ENCODE measurements at places on chromosomes 3 and 15. TPM values are rescaled to one million over a fixed set of nuclear protein-coding genes. Genes with fewer than 3 reads are reported as not detected.

DNA sequence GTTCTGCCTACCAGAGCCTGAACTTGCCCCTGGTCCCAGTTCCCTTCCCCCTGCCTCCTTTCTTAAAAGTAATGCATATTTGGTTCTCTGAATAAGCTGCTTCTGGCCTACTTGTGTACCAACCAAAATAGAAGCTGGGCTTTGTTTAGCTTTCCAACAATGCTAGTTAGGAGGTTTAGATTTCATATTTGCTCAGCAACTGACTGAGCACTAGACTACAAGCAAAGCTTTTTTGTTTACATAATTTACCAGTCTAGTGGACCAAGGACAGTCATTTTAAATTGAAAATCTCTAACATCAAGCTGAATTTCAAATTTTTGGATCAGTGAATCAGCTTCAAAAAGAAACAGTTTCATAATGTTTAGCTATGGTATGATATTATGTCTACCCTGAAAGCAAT is 331.2 kb downstream of the ULK4 start:
- no peak for DNase-seq

DNA sequence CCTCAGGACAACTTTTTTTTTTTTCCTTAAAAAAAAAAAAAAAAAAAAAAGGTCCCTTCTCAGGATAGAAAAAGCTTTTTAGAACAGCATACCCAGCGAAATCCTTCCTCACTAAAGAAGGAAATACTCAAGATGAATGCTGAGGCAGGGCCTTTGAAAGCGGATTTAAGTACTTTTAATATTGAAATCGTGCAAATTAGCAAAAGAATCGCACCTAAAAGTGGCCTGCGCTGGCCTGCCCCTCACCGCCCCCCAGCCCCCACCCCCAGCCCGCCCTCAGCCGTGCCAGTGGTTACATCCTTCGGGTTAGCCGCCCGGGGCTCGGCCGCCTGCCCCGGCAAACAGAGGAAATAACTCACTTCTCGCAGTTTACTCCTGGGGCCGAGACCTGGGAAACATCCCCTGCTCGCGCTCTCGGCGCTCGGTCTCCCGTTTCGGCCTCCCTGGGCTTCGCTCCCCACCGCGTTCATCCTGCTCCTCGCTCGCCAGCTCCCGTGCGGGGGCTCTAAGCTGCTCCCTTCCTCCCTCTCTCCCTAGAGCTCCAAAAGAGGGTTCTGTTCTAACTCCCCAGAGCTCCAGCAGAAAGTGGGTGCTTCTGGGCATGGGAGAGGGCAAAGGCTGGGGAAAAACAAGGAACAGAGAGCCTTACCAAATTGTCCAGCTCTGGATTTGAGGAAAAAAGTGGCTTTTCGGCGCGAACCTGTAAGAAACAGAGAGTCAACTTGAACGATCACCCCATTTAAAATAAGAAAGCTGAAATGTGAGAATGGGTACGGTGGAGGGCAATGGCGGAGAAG is 5.2 kb downstream of the MEIS2 start:
- no peak for DNase-seq

GRCh38 chr3:142507241-142507640 is 59.4 kb upstream of the XRN1 start:
- no peak for DNase-seq

- DNase-seq = peak; percentile 62
These were observed 27.6 kb downstream of the TBC1D2B start for GRCh38 chr15:78049691-78050440.

- DNase-seq = no peak
These were observed 81.8 kb downstream of the TP63 start for GRCh38 chr3:189712906-189713483.

GRCh38 chr15:85485956-85486567 is 105.7 kb downstream of the AKAP13 start:
- no peak for DNase-seq

DNA sequence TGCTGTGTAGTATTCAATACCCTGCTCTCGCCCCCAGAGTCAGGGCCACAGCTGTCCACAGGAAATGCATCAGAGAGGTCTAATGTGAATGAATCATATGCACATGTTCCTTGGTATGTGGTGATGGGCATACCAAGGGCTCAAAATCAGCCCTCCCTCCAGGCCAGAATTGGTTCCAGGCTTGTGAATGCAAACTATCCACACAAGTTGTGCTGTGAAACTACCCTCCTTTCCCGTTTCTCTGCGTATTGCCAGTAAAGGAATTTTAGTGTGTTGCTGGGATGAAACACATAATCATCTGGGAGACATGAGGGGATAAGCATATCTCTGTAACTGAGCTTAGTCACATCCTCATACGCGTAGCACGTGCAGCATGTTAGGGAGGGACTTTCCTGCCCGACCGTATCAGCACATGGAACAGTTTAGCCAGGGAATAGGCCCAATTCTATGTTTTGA is 9.2 kb upstream of the MME start:
- DNase-seq = no peak

- no peak for DNase-seq
These were observed 108.9 kb upstream of the BNIP2 start for GRCh38 chr15:59797756-59798604.

GRCh38 chr15:72227192-72227586 is 3.8 kb downstream of the PKM start:
- DNase-seq = peak; percentile 65

DNA sequence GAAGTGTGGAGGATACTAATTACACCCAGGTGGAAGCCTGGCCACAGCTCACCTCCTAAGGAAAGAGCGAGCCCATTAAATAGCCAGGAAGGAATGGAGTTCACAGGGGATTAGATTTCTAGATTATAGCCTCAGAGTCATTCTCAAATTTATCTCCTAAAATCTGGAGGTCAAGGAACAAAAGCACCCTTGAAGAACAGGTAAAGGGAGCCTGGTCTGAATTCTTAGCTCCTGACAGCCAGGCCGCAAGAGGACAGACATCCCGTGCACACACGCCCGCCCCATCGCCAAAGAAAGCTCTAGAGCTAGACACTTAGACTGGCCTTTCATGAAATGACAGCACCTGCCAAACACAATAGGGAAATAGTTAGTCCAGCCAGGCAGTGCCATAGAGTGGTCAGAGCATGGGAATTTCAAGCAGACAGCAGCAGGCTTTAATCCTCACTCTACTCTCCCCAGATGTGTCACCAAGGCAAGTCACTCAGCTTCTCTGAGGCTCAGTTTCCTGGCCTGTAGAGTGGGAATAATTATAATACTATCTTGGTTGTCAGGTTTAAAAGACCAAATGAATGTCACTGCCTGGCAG is 59.2 kb downstream of the LIPC start:
- DNase-seq = peak; percentile 0

The KNL1 gene
- total RNA-seq = 6.6 TPM

The LRRC3B gene
- total RNA-seq = not detected

GRCh38 chr15:95734422-95735316 is 595.8 kb upstream of the NR2F2 start:
- no peak for DNase-seq

DNA sequence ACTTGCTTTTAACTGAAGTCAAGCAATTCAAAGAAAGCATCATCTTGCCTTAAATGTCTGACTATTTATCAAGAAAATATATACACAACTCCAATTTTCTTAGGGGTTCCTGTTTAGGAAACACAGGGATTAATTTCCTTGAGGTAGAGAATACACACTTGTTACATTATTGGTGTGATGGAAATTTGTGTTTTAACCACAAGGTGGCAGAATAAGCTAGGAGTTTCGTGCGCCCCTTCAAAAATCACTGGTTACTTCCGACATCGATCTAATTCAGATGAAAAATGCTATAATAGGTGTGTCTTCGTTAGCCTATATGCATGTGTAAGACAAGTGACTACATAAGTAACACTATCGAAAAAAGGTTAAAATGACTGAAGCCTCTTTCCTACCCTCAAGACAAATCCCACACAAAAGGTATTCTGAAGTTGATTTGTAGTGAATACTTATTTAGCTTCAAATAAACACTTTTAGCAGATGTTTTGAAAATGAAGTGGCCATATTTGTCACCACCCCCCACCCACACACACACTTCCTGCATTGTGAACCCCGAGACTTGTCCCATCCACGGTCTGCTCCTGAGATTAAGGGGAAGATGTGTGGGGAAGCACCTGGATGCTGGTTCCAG is 246.5 kb downstream of the ROBO1 start:
- no peak for DNase-seq

DNA sequence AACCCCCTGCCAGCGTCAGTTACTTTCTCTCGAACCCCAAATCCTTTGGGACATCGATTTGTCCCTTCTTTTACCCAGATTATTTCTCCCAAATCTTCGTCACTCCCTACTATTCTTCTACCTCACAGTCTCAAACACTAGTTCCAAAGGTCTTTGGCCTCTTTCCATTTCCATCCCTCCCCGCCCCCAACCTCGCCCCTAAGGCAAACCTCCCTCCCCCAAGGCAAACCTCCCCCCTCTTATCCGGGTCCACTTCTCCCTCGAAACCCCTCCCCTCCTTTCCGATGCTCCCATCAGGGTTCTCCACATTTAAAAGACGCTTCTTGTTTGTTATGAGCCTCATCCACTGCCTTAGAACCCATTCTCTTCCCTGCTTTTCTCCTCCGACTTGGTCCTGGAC is 583 bp downstream of the EAF1 start:
- DNase-seq = peak; percentile 50

DNA sequence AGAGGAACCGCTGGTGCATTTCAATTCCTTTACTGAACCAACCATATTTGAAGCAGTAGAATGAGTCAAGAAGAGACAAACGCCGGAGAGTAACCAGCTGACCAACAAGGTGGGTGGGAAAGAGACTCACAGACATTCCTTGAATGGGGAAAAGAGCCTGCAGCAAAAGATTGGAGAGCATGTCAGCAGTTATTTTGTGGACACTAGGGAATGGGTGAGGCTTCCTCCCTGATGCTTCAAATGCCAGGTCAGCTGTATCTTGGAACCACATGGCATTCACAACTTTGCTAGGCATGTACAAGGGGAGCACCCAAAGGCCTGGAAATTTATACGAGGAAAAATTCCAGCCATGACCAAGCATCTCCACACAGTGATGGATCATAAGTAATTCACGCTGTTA is 29.9 kb upstream of the ZKSCAN7 start:
- no peak for DNase-seq

DNA sequence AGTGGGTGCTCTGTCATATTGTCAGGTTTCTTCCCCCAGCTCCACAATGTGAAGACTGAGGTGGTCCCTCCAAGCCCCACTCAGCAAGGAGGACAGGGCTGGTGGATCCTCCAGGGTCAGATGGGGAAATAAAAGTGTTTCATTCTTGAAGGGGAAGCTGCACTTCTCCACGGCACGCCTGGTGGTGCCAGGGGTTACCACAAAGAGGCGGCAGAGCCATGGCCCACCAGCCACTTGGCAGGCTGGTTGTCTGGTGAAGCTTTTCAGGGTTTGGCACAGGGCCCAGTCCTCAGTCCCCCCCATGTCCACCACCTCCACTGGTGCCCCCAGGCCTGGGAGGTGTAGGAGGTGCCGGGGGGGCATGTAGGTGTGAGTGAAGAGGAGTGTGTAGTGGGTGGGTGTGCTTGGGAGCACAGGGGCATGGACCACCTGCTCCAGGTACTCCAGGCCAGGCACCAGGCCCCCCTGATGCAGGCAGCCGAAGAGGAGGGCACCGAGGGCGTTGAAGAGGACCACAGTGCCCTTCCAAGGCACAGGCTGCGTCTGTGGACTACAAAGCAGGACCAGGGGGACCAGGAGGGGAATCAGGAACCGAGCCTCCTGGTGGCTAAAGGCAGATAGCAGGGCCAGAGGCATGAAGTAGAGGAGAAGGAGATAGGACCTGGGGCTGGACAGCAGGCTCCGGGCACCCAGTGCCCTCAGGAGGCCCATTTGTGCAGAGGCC is 5.0 kb upstream of the NCBP2 start:
- DNase-seq = no peak

- DNase-seq = no peak
These were observed 897.6 kb upstream of the NR2F2 start for GRCh38 chr15:95432878-95433405.

- no peak for DNase-seq
These were observed 63.1 kb downstream of the FOXP1 start for GRCh38 chr3:71520161-71521020.

- DNase-seq = no peak
These were observed 2.3 kb upstream of the TYRO3 start for GRCh38 chr15:41556677-41557076.

DNA sequence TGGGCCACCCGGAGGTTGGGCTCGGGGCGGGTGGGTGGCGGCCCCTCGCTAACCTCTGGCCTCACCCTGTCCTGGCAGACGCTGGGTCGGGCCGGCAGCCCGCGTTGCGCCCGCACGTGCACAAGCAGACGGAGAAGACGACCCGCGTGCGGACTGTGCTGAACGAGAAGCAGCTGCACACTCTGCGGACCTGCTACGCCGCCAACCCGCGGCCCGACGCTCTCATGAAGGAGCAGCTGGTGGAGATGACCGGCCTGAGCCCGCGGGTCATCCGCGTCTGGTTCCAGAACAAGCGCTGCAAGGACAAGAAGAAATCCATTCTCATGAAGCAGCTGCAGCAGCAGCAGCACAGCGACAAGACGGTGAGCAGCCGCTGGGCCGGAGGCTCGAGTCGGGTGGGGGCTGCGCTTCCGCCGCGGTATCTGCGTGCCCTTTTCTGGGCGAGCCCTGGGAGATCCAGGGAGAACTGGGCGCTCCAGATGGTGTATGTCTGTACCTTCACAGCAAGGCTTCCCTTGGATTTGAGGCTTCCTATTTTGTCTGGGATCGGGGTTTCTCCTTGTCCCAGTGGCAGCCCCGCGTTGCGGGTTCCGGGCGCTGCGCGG is 3.7 kb downstream of the ISL2 start:
- no peak for DNase-seq

- no peak for DNase-seq
These were observed 60.7 kb upstream of the CORO2B start for GRCh38 chr15:68518046-68518445.

DNA sequence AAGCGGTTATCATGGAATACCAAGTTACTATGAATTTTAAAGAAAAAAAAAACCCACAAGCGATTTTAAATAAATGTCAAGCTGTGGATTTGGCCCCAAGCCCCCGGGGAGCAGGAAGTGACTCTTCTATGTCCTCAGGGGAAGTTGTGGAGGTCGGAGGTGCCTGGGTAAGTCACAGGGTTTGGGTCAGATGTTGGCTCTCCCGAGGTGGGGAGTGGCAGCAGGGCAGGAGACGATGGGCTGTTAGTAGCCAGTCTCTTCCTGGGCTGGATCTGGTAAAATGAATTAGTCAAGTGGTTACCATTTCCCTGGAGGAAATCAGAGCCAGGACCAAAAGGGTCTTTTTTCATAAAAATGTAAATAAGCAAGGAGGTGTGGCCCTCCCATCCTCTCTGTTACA is 316.7 kb downstream of the TLE3 start:
- DNase-seq = no peak

DNA sequence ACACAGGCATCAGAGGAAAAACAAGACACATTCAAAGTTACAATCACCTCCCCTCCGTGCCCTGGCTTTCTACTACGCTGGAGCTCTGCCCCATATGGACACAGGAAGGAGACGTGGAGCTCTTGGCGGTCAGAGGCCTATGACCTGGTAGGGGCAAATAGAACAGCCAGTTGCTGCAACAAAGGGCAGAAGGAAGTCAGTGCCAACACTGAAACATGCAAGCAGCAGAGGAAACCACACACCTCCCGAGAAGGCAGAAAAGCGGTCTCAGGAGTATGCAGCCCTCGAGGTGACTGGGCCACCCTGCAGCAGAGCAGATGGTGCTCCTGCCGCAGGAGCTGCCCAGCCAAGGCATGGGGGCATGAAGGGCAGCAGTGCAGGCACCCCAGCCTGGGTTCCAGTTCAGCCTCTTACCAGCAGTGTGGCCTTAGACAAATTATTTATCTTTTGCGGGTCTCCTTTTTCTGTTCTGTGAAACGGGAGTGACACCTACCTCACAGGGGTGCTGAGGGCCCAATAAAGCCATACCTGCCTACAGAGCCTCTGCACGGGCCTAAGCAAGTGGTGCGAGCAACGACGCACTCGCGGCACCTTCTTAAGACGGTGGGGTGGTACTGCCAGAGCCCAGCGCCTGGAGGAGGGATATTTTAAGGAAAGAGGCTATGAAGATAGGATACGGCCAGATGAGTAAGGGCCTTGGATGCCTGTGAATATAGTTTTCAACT is 8.6 kb downstream of the ZXDC start:
- DNase-seq = no peak

Data from Peyer's patch (tissue), 4 donors.